ENCODE measurements at places on chromosomes 4 and X.

DNA sequence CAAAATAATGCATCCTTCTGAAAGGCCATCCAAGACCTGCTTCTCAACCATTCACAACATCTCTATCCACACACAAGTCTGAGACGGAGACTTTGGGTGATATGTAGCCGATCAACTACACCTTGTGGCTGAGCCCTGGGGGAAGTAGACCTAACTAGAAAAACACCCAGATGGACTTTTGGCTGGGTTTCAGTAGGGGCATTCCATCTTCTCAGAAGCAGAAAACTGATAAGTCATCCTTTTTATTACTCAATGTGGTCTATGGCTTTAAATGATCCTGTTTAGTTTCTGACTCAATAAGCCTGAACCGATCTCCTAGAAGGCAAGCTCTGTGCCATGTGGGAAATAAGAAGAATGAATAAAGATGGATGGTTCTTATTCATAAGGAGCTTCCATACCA, 82.5 kb upstream of the AFF2 start:
- DNase-seq: peak; percentile 3

- no peak for DNase-seq
These were observed 333.0 kb downstream of the ADGRL3 start for GRCh38 chr4:61533140-61533539.

- DNase-seq: no peak
These were observed 22.2 kb upstream of the SPARCL1 start for GRCh38 chr4:87551361-87551760.

DNA sequence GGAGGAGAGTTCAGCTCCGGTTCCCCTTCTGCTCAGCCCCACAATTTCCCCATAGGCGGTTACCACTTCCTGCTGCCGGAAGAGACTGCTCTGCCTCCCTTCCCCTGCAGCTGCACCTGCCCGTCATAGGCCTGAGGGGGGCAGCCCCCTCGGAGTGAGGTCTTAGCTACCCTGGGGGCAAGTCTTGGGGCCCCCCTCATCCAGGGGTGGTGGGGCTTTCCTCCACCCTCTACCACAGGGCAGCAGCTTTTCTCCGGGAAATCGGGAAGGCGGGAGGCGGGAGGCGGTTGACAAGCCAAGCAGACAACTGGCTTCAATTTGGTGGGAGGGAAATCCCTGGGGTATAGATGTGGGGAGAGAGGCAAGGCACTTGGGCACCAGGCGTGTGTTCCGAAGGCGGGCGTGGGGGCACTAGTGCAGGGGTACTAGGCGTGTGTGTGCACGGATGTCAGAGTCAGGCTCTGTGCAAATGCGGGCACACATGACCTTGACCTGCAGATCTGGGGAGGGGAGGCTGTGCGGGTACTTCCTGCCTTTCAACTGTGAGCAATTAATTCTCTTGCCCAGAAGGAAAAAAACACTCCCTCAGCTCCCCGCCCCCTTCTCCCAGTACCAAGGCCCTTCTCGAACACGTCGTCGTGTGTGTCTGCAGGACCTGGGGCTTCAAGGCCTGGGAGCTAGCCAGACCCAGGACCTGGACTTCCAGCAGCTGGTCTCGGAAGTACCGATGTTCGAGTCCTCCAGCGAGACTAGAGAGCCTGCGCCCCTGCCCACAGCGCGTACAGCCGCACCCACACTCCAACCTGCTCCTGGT, 1.0 kb upstream of the ARHGAP4 start:
- no peak for DNase-seq

DNA sequence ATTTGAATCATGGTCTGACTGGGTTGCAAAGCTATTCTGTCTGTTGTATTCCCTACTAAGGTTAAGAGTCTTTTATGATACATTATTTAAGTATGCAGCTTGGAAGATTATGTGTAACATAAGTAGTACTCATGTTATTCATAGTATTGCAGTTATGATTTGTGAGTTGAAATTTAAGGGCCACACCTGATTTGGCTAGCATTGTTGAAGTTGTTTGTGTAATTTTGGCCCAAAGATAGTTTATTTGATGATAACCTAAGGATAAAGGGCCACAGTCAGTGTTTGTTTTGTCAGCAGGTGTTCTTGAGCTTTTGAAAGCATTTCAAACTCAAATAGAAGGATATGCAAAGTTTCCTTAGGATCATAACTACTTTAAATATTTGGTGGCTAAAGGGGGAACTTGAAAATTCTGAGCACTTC, 38.9 kb downstream of the NUDT9 start:
- DNase-seq: no peak

DNA sequence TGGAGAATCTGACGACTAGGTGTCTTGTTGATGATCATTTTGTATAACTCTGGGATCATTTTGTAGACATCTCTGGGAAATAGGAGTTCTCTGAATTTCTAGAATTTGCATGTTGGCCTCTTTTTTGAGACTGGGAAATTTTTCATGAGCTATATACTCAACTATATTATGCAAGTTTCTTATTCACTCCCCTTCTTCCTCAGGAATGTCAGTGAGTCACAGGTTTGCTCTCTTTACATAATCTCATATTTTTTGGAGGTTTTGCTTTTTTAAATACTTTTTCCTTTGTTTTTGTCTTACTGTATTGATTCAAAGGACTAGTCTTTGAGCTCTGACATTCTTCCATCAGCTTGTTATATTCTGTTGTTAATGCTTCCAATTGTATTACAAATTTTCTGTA, 1324.2 kb downstream of the TECRL start:
- no peak for DNase-seq

DNA sequence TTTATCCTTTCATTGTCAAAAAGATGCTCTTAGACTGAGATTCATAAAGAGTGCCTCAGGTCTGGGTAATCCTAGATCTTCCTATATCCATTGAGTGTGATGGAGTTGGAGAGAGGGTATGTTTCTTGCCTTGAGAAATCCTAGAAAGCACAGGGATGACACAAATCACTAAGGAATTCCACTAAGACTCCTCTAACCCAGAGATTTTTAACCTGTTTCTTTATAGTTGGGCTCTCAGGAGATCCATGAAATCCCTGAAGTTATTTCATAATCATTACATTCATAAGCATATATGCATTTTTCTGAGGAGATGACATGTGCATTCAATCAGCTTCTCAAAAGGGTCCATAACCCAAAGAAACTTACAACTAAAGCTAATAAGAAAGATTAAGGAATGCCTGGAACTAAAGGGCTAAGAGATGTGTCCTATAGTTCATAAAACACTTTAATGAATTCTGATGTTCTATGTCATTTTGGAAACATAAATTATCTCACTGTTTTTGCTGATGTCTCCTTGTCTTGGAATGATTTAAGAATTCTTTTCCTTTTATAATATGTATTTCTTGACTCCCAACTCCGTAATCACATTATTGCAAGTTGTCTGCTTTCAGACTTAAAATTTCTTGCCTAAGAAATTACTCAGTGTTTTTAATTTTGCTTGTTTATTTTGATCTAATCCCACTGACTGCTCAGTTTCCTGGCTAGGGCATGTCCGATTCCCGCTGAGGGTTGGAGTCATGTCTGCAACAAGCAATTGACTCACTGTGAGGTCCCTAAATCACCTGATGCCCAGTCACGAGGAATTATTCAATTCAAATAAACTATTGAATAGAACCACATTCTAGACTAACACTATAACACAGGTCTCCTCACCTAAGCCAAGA, 2.8 kb upstream of the AMTN start:
- DNase-seq: no peak

DNA sequence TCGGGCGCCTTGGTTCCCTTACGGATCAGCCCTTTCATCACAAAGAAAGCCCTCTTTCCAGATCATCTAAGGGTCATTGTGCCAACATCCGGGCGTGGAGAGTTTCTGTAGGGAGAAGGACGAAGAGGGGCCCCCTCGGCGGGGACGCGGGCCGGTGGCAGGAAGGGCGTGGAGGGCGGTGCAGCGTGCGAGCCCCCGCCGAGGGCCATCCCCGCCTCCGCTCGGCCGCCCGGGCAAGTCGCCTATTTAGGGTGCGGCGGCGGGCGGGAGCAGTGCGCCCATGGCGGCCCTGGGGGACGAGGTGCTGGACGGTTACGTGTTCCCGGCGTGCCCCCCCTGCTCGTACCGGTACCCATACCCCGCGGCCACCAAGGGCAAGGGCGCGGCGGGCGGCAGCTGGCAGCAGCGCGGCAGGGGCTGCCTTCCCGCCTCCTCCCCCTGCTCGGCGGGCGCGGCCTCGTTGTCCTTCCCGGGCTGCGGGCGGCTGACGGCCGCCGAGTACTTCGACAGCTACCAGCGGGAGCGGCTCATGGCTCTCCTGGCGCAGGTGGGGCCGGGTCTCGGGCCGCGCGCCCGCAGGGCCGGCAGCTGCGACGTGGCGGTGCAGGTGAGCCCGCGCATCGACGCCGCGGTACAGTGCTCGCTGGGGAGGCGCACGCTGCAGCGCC, at the start of gene ZAR1:
ZAR1 (plus strand) TSS at position 241 of the 668 bp plus-strand sequence; CDS start at position 281, 40 bp downstream.
- no peak for DNase-seq

- no peak for DNase-seq
These were observed 35.3 kb downstream of the CCKAR start for GRCh38 chr4:26454961-26455360.

- DNase-seq: no peak
These were observed 216.3 kb upstream of the BCOR start for GRCh38 chrX:40314070-40314469.

Data from GM04503 (cell line).